SK-N-SH (cell line): ENCODE measurements at places on chromosomes 1 and 21. TPM values are rescaled to one million over a fixed set of nuclear protein-coding genes. Genes with fewer than 3 reads are reported as not detected.

- no peak for DNase-seq
These were observed 87.4 kb downstream of the FASLG start for GRCh38 chr1:172746091-172746949.

- DNase-seq, result no peak
These were observed 36.7 kb upstream of the SMYD2 start for GRCh38 chr1:214244252-214244651.

Gene ISG20L2
- polyA plus RNA-seq, result 31.6 and 44.3 TPM in 2 replicates

DNA sequence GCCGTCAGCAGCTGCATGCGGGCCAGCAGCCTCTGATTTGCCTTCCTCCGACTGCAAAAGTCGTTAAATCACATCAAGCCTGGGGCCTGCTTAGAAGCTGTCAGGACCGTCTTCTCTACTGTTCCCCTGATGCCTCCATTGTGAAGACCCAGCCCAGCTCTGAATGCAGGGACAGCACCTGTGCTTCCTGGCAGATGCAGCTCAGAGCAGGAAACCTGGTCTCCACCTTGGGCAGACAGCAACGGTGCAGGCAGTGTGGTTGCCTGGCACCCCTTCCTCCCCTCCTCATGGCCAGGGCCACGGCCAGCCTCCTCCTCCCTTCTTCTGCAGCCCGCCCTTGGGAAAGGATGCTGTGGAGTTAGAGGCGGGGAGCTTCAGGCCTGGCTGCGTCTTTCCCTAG is 92.3 kb upstream of the COL6A1 start:
- DNase-seq, result no peak

DNA sequence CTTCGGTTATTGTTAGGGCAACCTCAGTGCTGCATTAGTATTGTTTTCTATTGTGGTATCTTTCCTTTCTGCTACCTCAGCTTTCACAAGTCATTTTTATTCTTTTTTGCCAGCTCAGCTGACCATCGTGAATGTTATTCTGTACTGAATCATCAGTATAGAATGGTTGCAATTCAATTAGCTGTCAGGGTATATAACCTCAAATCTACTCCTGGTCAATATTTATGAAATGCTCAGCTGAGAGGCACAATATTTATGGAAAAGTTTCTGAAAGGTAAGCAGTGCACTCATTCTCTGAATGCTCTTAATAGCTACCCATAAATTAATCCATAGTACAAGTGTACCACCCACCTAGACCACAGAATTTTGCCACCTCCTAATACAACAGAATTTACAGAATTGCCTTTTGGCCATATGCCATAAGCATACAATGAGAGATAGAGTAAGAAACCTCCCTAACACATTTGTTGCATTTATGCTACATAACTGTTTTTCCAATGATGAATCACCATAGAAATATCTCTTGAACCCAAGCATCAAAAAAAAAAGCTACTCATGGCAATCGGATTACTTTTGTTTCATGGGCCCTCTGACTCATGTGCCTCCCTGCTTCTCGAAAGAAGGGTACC is 732.6 kb upstream of the CHRM3 start:
- DNase-seq, result no peak

- DNase-seq, result no peak
These were observed 96.7 kb upstream of the TMPRSS2 start for GRCh38 chr21:41604583-41605041.

DNA sequence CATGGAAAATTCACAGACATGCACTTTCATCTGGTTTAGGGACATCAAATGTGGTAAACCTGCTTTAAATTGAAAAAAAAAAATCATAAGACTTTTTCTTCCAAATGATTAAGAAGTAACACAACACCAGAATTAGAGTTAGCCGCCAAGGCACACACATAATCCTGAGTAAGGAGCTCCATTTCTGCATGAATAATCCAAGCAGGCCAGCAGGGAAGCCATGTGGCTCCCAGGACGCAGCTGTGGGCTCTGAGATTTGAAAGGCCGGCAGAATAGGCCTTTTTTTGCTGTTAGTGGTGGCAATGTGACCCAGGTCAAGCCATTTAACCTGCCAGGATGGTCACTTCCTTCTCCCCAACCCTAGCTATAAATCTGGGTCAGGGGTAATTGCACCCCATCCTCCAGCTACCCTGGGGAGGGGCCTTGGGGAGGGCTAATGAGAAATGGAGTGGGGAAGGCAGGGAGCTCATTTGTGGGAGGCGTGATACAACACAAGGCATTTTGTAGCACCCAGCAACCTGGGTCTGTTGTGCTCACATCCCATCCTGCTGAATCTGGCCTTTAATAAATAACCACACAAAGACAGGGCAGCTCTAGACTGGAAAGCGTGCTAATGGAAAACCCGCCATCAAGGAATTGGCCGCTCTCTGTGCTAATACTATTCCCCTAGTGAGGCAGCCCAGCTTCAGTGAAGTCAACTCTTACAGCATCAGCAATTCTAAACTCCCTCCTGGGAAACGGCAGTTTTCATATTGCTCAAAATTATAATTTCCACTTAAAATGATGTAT is 178.5 kb downstream of the RHOU start:
- DNase-seq, result no peak

Gene DPT
- 0.05 and 0.32 TPM in 2 replicates for polyA plus RNA-seq

Gene IGSF3
- 3.0 and 3.6 TPM in 2 replicates for polyA plus RNA-seq

DNA sequence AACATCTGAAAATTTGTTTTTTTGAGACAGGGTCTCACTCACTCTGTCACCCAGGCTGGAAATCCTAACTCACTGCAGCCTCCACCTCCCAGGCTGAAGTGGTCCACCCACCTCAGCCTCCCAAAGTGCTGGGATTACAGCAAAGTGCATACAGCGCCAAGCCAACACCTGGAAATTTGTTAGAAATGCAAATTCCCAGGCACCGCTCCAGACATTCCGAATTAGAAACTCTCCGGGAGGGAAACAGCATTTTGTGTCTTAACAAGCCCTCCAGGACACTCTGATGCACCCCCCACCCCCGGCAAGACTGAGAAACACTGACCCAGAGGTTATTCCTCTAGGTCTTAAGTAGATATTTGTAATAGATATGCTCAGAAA is 49.1 kb downstream of the ARID4B start:
- DNase-seq, result no peak

- peak; percentile 73 for DNase-seq
These were observed 12.7 kb downstream of the PAX7 start for GRCh38 chr1:18643154-18644012.

Gene OR2T3
- not detected in 2 replicates for polyA plus RNA-seq

DNA sequence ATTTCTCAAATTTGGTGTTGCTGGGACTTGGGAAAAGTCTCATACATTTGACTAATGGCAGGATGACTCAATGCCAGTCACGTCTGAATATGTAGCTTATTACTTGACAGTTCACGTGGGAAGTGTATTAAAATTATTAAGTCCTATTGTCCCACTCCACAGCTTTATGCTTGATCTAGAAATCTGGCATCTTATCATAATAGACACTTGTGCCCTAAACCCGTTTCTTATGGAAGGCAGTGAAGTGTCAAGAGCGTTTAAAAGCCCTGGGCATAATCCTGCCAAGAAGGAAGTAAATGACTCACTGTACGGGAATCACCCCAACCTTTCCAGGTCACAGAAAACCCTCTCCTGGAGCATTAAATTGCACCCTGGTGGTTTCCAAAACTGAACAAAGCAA is 207.4 kb downstream of the APP start:
- no peak for DNase-seq

- no peak for DNase-seq
These were observed 37.8 kb upstream of the CTTNBP2NL start for GRCh38 chr1:112358061-112358770.

- no peak for DNase-seq
These were observed 423.9 kb downstream of the PTBP2 start for GRCh38 chr1:97145321-97145956.

GRCh38 chr1:23701996-23702395 is 10.4 kb downstream of the RPL11 start:
- no peak for DNase-seq

DNA sequence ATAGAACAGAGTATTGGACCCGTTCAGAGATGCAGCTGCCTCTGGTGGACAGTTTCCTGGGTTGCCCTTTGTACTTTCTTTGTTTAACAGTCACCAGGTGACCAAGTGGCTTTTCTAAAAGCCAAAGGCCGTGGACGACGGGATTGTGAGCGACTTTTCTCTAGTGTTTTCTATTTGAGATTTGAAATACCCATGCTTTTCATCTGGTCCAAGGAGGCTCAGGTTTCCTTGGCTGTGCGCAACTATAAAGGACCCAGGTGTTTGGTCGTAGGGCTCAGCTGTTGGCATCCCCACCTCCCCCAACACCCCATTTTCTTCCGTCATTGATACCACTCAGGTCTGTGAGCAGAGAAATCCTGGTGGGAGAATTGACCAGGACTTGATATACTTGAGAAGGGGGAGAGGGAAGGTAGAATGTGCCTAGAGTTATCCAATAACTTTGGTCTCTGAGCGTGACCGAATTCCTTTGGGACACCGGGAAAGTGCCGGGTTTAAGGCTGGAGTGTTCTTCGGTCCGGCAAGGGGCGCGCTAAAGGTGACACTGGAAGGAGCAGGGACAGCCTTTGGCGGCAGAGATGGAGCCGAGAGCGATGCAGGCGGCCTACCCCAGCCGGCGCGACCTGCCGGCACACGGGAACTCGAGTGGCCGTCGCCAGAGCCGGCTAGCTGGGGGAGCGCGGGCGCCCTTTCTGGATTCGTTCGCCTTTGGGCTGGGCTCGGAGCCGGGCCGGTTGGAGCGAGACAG is 83.4 kb upstream of the BMP8A start:
- no peak for DNase-seq

- no peak for DNase-seq
These were observed 30.1 kb upstream of the SLC45A3 start for GRCh38 chr1:205710201-205711062.

- no peak for DNase-seq
These were observed 2.1 kb downstream of the TCHHL1 start for GRCh38 chr1:152086760-152087159.

GRCh38 chr1:24384251-24385090 is 29.1 kb downstream of the STPG1 start:
- DNase-seq, result no peak

- DNase-seq, result no peak
These were observed 156.8 kb upstream of the KCND3 start for GRCh38 chr1:112146201-112146715.

DNA sequence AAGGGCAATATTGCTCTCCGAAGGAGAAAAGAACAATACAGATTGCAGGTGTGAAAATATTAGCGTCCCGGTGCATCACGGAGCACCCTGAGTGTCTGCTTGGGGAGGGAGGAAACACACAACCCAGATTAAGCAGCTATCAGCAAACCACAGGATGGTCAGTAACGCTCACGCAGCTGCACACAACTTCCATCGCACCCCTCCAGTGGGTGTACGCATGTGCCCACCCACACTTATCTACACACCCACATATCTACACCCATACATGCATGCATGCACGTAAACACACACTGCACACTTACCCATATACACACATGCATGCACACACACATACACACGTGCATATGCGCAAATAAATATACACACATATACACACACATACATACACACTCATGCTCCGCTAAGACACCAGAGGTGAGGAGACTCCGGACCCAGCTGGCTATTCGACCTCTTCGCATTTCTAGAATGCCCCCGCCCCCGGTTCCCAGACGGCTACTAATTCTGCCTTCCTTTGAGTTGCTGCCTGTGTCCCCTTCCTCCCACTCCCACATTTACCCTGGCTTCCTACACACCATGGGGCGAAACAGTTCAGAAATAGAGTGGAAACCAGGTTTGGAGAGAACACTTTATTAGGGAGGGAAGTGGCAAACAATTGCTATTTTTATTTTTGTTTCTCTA is 26.2 kb downstream of the ITPKB start:
- DNase-seq, result no peak

- DNase-seq, result peak; percentile 60
These were observed 39.4 kb upstream of the FAM131C start for GRCh38 chr1:16112596-16113555.

Gene OR2G6
- not detected in 2 replicates for polyA plus RNA-seq

Gene CFH
- 2.9 and 4.9 TPM in 2 replicates for polyA plus RNA-seq

DNA sequence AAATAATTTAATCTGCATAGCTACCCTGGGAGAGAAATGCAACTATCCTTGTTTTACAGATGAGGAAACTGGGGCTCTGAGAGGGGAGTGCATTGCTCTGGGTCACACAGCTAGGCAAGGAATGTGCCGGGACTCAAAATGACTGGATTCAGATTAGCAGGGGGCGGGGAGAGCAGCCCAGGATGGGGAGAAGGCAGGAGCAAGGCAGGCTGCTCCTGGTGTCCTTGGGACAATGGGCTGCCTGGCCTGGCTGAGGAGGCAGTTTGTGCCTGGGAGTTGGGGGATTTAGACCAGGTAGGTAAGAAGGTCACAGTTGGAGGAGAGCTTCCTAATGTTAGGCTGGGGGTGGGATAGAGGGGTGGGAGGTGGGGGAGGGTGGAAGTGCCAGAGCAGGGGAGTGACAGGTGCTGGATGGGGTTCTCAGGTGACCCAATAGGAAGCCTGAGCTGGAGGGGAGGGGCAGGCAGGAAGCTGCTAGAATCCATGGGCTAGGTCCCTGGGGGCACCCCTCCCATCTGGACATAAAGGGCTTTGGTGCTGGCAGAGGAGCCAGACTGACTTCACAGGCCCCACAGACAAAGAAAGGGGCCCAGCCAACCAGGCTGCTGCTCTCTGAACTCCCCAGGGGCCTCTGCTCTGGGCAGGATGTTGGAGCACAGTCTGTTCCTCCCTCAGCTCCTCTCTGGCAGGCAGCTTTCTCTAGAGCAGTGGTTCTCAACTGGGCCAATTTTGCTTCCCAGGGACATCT is 29.0 kb downstream of the TRIM62 start:
- DNase-seq, result peak; percentile 72

GRCh38 chr1:211258310-211258755 is 833 bp upstream of the RCOR3 start:
- peak; percentile 73 for DNase-seq

Gene VASH2
- polyA plus RNA-seq, result 0.41 and 0.55 TPM in 2 replicates

DNA sequence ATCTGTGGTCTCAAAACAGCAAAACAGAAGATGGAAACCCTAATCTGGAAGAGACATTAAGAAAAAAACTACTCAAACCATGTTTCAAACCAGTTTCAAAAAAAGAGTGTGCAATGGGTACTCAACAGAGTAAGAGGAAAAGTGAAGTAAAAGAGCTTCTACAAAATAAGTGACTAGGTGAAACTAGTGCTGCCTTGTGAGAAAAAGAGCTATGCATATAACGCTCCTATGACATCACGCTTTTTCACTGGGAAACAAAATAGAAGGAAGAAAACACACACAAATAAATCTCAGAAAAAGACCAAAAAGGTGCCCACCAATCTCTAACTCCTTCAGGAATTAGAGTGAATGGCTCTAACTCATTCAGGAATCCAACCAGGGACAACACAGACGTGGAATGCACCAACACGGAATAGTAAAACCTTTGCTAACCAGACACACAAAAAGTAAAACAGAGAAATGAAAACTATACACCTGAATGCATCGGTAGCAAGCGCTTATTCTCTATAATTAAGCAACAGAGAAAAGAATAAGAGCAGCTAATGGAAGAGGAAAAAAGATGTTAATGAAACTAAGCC is 1.3 kb downstream of the FOXJ3 start:
- DNase-seq, result no peak
